ENCODE measurements at places on chromosomes 4 and X.

GRCh38 chr4:21991562-21991961 lies 43.0 kb upstream of the KCNIP4 start:
- DNase-seq = no peak

DNA sequence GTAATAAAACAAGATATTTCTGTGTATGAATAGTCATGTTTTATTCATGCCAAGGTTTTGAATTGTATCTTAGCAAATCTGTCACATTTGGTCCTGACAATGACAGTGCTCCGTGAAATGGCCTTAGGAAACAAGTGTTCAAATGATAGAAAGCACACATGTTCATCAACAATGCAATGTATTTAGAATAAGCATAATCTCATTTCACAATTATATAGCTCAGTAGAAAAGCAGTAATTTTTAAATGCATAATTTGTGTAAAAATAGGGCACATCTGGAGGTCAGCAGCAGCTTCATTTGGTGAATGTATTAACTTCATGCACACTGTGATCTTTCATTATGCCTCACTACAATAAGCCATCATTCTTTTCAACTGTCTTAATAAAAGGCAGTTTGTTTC lies 380.4 kb downstream of the GPM6A start:
- DNase-seq = no peak

GRCh38 chrX:49661881-49662280 lies 33.9 kb downstream of the PAGE1 start:
- no peak for DNase-seq

GRCh38 chr4:95215043-95215442 lies 333.7 kb downstream of the UNC5C start:
- no peak for DNase-seq

- DNase-seq = peak; percentile 16
Observed at GRCh38 chr4:7967501-7968261, 28.0 kb upstream of the AFAP1 start.

GRCh38 chr4:147313108-147313507 lies 167.8 kb upstream of the EDNRA start:
- no peak for DNase-seq

DNA sequence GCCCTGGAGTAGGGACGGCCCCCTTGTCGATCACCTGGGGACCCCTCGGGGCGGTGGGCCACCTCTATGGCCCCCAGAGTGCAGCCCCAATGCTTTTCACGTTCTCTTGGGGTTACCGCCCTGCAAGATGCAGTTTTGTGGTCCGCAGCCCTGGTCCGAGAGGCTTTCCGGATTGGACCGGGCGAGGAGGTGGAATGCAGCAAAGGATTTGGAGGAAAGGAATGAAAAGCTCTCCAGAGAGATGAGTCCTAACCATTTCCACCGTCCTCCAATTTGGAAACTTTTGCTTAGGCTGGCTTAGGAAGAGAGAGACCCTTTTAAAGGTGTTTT lies 601 bp downstream of the SLC25A43 start:
- DNase-seq = no peak

DNA sequence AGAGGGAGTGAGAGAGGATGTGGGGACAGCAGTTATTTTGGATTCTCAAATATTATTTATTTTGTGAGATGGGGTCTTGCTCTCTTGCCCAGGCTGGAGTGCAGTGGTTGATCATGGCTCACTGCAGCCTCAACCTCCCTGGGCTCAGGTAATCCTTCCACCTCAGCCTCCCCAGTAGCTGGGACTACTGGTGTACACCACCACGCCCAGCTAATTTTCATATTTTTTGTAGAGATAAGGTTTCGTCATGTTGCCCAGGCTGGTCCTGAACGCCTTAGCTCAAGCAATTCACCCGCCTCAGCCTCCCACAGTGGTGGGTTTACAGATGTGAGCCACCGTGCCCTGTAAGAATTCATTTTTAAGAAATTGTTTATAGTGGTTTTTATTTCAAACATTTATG lies 61.2 kb downstream of the FHDC1 start:
- no peak for DNase-seq
